ENCODE measurements at places on chromosomes 1 and 21. TPM values are rescaled to one million over a fixed set of nuclear protein-coding genes. Genes with fewer than 3 reads are reported as not detected.

Gene TFF1
- polyA plus RNA-seq, result not detected

Gene PM20D1
- polyA plus RNA-seq, result 0.29 TPM

Gene ADAMTS1
- 8.0 TPM for polyA plus RNA-seq

Gene OR2W3
- not detected for polyA plus RNA-seq

Gene PCP4
- not detected for polyA plus RNA-seq

Gene AHCYL1
- polyA plus RNA-seq, result 24.9 TPM

Gene PKLR
- 41.9 TPM for polyA plus RNA-seq

Gene NKAIN1
- polyA plus RNA-seq, result not detected

Gene LRRN2
- polyA plus RNA-seq, result 0.13 TPM

Gene F13B
- polyA plus RNA-seq, result 49.8 TPM

Gene CASQ1
- not detected for polyA plus RNA-seq

Measured in liver (tissue), 10 donors.